ENCODE measurements at places on chromosomes 3 and 15.

GRCh38 chr3:145952536-145952935 lies 208.4 kb downstream of the PLOD2 start:
- no peak for DNase-seq

DNA sequence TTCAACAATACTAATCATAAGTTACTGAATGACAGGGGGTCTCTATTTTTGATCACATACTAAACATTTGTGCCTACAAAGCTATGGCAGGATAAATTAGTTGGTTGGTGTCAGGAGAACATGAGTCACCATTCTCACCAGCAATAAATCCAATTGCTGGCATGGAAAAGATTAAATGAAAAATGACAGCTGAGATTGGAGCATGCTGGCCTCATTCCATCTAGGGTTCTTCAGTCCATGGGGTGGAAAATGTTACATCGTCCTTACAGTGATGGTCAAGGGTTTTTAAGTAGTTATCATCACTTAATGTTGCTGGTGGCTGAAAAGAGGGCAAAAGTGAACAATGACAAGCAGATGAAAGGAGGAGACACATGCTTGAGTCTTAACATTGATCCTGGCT lies 180.1 kb upstream of the BCL6 start:
- DNase-seq = no peak

GRCh38 chr15:91864664-91865063 lies 11.2 kb downstream of the SLCO3A1 start:
- DNase-seq = no peak

DNA sequence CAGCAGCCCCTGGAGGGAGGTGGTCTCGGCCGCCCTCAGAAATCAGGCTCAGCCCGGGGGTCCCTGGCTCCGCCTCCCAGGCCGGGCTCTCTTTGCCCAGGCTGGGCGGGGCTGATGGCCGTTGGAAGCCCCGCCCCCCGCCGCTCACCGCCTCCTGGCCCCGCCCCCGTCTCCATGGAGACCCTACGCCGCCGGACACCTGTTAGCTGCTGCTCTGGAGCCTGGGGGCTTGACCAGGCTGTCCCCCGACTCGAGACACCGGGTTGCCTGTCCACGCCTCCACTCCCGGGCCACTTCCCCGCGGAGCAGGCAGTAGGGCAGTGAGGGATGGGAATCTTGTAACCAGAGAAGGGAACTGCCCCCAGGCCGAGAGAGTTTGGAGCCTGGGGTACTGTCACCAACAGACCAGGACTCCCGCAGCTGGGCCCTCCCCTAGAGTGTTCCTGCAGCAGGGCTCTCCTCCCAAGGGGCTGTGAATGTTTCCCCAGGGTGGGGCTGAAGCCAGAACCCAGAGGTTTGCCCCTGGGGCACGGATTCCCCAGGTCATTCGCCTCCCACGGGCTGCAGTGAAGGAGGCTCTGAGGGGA lies 27.8 kb upstream of the RPL32 start:
- DNase-seq = peak; percentile 32

GRCh38 chr15:31487811-31488436 lies 161.3 kb downstream of the KLF13 start:
- DNase-seq = no peak

GRCh38 chr15:67148196-67148701 lies 82.8 kb downstream of the SMAD3 start:
- DNase-seq = no peak

GRCh38 chr3:193134856-193135255 lies 106.2 kb upstream of the PLAAT1 start:
- DNase-seq = no peak

DNA sequence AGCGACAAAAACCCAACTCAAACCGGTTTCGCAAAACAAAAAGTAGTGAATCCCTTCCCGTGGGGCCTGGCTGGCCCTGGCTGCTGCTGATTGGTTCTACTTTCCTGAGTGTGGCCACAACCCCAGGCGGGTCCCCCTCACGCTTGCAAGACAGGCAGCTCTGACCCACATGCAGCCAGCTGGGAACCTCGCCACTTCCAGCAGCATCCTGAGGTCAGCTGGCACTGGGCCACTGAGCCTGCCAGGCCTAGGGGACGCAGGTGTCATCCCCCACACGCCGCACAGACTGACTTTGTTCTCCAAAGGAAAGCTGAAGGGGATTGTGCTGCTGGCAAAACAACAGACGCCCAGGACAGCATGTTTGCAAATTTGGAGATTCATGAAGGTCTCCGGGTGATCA lies 111.1 kb downstream of the TPRA1 start:
- DNase-seq = no peak

DNA sequence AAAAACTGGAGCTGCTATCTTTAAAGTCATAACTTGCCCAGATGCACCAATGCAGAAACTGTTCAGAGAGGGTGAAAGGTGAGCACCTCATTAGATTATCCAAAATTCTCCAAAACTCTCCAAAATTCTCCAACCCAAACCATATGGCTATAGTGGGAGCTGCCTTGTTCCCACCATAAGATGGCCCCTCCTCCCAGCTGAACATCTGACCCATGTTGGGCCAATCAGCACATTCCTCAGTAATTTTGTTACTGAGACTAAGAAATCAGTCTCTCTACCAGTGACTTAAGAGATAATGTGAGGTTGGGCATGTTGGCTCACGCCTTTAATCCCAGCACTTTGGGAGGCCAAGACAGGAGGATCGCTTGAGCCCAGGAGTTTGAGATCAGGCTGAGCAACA lies 32.8 kb downstream of the DPH3 start:
- DNase-seq = no peak

DNA sequence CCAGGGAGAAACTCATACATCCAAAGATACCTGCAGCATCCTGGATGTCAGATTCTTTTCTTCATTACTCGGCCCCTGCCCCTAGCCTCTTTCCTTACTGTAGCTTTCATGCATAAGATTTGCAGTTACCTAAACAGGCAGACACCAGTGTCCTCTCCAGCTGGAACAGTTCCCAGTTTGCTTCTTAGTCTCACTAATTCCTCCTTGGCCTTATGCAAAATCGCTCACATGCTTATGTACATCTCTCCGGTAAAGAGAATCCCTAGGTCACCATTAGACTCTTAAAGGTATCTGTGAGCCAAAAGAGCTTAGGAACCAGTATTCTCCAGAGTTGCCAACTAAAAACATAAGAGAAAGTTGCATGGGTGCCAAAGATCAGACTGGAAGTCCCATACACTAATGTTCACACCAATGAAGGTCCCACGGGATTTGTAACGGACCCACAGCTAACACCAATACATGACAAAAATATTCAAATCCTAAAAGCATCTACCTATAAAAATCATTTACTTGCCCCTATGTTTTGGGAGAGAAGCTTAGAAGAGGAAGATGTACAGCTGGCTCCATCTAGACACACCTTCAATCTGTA lies 66.6 kb downstream of the CBLB start:
- DNase-seq = no peak

DNA sequence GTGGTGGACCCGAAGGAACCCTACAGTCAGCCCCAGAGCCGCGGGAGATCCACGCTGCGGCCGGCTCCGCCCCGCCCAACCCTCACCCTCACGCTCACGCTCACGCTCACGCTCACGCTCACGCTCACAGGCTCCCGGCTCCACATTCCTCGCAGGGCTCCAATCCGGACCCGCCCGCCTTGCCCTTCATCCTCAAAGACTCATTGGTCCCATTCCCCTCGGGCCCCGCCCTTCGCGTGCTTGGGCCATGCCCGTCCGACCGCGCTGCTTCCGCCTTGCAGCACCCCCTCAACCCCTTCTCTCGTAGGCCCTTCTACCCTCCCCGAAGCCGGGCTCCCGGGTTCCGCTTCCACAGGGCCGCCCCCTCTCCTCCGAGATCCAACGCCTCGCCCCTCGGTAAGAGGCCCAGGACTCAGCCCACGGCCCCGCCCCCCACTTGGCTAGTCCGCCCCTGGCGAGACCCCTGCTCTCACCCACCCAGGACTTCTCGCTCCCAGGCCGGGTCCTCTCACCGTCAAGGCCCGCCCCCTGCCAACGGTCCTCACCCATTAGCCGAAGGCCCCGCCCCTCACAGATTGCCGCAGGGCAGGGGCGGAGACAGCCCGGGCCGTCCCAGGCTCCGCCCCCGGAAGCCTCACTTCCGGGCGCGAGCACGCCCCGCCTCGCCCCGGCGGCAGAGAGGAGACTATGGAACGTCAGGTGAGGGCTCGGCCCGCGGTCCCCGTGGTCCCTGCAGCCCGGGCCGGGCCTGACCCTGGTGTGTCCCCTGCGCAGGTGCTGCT lies at the start of gene APEH:
TSS of gene APEH (plus strand) at position 637 of the 782 bp plus-strand sequence. CDS start at position 688, 51 bp downstream.
- DNase-seq = peak; percentile 99

DNA sequence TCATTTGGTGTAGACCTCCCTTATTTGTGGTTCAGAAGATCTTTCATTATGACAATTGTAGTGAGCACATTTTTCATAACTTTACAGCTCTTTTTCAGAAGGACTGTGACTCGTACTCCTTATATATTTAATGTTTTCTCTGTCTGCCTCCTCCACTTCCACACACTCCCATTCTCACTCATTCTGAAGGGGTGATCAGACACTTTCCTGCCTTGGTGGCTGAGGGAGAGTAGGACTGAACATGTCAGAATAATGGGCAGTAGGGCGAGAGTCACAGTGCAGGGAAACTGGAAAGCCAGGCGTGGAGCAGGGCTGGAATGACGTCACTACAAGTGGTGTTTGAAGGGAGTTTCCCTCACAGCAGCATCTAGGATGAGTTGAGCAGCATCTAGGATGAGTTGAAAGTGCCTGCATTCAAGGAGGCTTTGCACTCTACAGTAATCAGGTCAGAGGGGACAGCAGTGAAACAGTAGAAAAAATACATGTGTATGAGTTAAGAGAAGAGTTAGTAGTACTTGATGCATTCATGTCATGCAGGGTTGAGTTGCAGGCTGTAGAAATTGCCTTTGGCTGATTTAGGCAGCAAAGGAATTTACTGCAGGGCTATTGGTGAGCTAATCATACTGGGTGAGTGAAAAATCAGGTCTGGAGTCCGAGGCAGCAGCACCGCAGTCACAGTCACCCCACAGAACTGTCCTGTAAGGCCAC lies 36.3 kb upstream of the FBXL22 start:
- peak; percentile 47 for DNase-seq

DNA sequence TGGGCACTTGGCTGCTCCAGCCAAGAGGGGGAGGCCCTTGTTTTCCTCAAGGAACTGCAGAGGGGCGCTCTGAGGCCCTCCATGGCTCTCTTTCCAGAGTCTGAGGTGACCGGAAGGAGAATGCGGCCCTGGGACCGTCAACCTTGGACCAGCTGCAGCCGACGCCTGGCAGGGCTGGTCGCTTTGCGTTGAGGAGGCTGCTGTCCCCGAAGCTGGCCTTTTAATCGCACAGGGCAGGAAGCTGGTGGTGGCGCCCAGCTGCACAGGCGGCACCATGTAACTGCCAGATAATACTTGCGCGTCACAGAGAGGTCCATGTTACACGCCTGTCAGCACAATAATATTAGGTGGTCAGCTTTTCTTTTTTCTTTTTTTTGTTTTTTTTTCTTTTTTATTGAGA lies 875 bp upstream of the HLTF start:
- no peak for DNase-seq

DNA sequence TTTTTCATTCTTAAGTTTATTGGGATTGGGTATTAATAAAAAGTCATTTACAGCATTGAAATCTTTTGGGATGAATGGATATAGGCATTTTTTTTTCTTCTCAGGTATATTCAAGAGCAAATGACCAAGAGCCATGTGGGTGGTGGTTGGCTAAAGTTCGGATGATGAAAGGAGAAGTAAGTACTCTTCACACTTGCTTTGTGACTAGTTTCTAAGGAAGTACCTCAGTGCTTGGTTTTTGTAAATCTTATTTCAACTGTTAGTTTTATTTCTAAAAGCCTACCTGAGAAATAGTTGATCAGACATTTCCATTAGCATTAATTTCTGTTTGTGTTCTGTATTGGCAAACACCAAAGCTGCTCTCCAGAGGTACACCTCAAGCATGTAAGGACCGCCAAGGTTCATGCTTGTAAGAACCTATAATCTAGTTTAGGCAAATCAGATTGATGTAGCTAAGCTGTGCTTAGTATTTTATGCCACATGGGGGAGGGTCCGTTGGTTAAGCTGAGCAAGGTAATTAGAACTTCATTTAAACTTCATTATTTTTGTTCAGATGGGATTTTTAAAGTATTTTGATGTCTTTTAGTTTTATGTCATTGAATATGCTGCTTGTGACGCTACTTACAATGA lies 35.4 kb downstream of the FXR1 start:
- no peak for DNase-seq

- no peak for DNase-seq
These were observed 355.1 kb downstream of the GBE1 start for GRCh38 chr3:81406318-81406717.

GRCh38 chr3:174862666-174863065 lies 3.5 kb downstream of the NAALADL2 start:
- DNase-seq = no peak

DNA sequence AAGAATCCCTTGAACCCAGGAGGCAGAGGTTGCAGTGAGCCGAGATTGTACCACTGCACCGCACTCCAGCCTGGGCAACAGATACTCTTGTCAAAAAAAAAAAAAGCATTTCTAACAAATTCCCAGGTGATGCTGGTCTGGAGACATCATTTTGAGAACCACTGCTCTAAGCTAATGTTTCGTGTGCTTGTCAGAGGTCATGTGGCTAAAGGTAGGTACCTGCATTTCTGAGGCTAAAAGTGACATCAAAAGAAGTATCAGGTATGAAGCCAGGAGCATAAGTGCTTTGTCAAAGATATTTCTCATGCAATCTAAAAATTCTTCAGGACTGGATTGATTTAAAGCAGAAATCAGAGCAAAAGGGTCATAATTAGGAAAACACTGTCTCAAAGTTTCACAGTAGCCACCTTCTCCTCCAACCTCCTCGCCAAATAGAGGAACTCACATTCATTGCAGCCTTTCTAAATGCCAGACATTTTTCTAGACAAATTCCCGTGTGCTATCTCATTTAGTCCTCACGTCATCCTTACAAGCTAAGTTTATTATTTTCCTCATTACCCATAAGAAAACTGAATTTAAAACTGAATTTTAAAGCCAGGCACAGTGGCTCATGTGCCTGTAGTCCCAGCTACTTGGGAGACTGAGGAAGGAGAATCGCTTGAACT lies 25.7 kb upstream of the GSK3B start:
- no peak for DNase-seq
